ENCODE measurements at places on chromosomes 13 and 19.

GRCh38 chr19:7515645-7516151 lies at the start of gene ZNF358:
ZNF358 (plus strand) TSS chr19:7516103; CDS start chr19:7519243, 3,140 bp downstream.
- DNase-seq: peak; percentile 85

GRCh38 chr19:20271215-20271926 lies 104.4 kb downstream of the ZNF486 start:
- no peak for DNase-seq

- no peak for DNase-seq
Observed at GRCh38 chr13:100581504-100581903, 7.1 kb downstream of the GGACT start.

GRCh38 chr13:103130146-103130545 lies 63.9 kb upstream of the SLC10A2 start:
- DNase-seq: no peak

- DNase-seq: no peak
Observed at GRCh38 chr13:69948016-69948415, 159.6 kb upstream of the ATXN8OS start.

GRCh38 chr13:41137951-41138350 lies 5.3 kb upstream of the KBTBD6 start:
- no peak for DNase-seq

- no peak for DNase-seq
Observed at GRCh38 chr13:32695602-32696250, 109.5 kb downstream of the PDS5B start.

DNA sequence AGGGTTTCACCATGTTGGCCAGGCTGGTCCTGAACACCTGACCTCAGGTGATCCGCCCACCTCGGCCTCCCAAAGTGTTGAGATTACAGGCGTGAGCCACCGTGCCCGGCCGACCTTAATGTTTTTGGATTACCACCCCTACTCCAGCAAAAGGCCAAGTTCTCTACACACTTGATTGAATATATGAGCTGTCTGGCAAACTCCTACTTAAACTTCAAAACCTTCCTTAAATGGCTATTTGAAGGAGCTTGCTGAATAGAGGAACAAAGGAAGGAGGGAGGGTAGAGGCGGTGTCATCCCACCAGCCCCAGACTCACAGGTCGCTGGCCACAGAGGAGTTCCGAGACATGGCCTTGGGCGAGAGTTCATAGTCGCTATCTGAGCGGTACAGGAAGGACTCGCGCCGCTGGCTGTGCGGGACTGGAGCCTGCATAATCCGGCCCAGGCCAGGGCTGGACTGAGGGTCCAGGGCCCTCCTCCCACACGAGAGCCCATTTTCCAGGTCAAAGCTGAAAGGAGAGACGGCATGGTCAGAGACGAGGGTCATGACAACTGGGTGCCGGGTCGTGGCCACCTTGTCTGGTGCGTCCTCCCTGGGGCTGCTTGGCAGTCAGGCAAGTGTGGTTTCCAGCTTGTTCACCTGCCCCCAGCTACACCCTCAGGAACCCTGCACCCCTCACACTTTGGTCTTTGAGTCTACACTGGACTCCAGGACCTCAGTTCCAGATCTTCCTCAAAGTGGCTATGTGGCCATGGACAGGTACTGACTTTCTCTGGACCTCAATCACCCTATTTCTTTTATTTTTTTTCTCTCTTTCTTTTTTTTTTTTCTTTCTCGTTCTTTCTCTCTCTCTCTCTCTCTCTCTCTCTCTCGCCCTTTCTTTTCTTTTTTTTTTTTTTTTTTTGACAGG lies 4.2 kb downstream of the PDE4C start:
- DNase-seq: no peak

DNA sequence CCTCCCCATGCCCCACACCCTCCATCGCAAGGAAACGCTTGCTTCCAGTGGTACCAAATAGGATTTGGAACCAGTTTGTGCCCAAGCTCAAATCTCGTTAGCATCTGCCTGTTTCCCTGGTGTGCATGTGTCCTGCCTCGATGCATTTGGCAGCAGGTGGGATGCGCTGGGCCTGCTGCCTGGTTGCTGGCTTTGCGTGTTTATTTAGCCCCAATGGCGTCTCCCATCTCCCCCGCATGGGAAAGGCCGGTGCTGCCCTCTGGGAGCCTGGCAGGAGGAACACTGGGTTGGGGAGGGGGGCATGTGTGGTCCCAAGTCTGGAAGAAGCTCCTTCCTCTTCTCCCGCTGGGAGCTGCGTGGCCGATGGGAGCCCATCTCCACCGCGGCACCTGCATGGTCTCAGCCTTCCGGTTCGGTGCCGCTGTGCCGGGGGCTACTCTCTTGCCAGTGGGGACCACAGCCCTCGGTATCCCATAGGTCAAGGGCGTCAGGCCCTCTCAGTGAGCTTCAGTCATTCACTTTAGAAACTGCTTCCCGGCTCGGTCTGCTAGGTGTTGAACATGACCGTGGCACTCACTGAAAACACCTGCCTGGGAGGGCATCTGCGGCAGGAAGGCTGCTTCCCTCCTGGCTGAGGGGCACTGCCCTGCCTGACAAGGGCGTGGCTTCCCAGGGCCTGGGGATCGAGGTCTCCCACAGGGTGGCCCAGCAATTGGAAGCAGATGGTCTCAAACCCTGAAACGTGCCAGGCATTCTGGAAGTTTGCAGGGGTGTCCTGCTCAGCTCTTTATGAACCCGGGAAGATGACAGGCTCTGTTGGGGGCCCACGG lies 11.8 kb upstream of the F7 start:
- DNase-seq: no peak

DNA sequence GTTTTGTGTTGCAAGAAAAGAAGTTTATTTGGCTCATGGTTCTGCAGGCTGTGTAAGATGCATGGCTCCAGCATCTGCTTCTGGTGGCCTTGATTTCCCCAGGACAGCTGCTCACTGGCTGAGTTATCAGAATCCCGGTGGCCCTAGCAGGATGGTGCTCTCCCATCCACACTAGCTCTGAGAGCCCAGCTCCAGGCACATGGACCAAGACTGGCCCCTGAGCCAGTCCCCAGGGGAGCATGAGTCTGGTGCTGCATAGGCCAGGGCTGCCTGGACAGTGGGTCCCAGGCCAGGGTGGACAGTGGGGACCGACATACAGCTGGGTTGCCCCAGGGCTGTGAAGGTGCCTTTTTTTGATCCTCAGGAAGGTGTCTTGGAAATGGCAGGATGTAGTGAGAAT lies 10.4 kb downstream of the ADGRE2 start:
- no peak for DNase-seq

DNA sequence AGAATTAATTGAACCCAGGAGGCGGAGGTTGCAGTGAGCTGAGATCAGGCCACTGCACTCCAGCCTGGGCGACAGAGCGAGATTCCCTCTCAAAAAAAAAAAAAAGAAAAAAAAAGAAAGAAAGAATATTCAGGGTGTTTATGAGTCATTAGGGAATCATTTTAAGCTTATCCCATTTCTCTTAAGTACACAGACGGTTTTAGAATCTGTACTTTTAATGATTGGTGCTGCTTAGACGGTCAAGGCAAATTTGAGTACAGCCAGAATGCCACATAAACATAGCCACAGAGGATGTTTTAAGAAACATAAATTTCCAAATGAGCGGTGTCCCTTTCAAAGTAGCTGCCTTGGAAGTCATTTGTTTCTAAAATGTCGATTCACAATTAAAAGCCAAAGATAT lies 2.6 kb downstream of the SPRYD7 start:
- no peak for DNase-seq

GRCh38 chr13:105445796-105446195 lies 1089.7 kb downstream of the EFNB2 start:
- no peak for DNase-seq

DNA sequence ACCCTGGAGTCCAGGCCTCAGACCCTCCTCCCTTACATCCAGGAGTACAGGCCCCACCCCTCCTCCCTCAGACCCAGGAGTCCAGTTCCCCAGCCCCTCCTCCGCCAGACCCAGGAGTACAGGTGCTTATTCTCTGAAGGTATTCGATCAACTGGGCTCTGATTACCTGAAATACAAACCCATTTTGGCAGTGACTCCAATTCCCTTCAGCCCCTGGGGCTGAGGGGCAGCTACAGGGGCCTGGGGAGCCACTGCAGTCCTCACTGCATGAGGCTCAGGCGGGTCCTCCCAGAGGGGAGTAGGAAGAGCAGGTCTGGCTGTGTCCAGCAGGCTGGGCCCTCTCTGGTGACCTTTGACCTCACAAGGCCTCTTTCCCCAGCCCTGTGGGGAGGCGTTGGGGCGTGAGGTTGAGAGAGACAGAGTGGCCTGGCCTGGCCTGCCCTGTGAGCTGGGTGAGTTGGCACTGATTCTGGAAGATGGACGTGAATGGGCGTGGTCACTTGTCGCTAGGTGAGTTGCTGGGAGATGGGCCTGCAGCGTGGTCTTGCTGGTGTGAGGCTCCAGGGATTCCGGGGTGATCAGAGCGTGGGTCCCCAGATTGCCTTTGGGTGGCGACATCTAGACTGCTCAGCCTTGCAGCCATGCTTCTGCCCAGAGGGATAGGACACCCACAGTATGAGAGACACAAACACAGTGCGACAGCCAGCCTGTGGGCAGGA lies 3.1 kb downstream of the BCAT2 start:
- no peak for DNase-seq

- no peak for DNase-seq
Observed at GRCh38 chr13:99489028-99489427, 12.2 kb upstream of the TM9SF2 start.

DNA sequence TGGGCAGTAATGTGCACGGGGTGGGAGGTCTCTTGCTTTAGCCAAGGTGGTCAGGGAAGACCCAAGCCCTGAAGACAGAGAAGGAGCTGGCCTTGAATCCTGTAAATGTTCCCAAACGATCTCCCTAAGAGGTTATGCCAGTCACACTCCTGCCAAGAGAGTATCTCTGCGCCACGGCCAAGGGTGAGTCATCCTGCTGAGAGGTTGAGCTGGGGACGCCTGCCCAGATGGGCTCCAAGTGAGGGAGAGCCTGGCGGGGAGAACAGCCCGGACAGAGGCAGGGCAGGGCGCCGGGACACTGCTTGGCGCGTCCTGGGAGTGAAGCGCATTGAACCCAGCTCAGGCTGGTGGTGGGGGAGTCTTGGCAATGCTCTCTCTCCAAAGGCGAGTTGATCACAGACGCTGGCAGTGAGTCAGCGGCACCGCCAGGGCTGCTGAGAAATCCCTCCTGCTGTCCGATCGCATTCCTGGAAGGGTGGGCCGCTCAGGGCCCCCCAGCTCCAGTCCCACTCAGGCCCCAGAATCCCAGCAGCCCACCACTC lies 16.4 kb downstream of the SULT2B1 start:
- DNase-seq: peak; percentile 89

- DNase-seq: peak; percentile 67
Observed at GRCh38 chr13:31951215-31951678, 80.3 kb upstream of the FRY start.

GRCh38 chr19:54696117-54696548 lies 28.1 kb upstream of the KIR3DL3 start:
- no peak for DNase-seq

DNA sequence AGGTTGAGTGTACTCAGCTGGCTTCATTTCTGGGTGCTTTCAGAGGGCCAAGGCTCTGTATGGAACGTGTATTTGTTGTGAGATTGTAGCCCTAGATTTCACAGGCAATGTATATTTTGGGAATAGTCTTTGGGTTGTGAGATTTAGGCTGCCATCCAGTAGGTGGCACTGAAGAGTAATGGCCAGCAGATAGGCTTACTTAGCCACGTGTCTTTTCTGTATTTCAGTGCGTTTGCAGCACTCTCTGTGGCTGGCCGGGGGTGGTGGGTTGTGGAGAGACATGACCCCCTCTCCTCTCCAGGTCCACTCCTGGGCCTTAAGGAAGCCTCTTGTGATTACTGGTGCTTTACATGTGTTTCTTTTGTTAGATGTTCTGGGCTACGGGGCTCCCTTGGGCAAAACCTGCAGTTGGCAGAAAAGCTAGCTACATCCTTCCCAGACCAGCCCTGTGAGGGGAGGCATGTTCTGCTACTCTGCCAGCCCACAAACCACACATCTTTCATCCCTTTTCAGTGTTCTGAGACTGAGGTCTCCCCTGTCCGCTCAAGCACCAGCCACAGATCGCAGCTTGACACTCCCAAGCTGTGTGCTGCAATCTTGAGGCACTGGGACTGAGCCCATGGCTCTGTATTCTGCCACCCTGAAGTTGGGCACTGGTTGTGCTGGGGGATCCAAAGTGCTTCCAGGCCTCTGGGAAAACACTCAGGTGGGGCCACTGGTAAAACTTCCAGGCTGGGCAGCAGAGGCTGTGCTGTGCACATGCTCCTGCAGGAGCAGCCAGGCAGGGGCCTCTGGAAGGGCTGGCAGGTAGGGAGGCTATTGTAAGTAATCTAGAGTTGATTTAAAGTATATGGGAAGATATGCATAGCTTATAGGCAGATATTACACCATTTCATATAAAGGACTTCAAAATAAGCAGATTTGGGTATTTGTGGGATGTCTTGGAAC lies 1096.8 kb upstream of the PCDH20 start:
- peak; percentile 72 for DNase-seq

- no peak for DNase-seq
Observed at GRCh38 chr13:99527301-99527700, 26.0 kb downstream of the TM9SF2 start.

DNA sequence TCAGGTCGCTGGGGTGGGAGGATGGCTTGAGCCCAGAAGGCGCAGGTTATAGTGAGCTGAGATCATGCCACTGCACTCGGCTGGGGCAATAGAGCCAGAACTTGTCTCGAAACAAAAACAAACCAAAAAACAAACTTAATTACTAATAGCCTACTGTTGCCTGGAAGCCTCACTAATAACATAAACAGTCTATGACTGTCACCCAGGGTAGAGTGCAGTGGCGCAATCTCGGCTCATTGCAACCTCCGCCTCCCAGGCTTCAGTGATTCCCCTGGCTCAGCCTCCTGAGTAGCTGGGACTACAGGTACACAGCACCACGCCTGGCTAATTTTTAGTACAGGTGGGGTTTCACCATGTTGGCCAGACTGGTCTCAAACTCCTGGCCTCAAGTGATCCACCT lies 18.0 kb downstream of the CATSPERD start:
- DNase-seq: no peak

GRCh38 chr13:22218797-22219196 lies 547.9 kb downstream of the FGF9 start:
- no peak for DNase-seq

- no peak for DNase-seq
Observed at GRCh38 chr13:24076636-24077035, 83.9 kb upstream of the SPATA13 start.

GRCh38 chr19:35932291-35932936 lies 3.8 kb upstream of the LRFN3 start:
- no peak for DNase-seq

DNA sequence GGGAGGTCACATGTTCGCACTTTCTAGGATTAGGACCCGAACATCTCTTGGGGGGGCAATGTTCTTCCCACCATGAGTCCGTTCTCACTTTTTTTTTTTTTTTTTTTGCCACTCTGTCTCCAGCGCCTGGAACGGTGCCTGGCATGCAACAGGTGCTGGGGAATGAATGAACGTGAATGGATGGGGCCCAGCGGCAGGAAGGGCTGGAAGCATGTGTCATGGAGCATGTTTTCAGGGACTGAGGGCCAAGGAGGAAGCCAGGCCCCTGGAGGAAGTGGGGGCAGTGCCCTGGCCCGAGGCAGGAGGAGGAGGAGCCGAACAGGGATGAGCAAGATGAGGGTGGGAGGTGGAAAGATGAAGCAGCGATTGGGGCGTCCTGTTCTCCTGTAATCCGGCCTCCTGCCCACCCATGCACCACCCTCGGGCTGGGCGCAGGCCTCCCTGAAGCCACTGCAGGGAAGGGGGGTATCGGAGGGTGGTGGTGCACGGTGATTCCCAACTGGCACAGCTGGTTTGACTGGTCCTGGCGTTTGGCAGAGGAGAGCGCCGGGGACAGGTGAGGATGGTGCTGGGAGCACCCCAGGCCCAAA lies 8.8 kb upstream of the SULT2B1 start:
- peak; percentile 33 for DNase-seq
